ENCODE measurements at places on chromosomes 5 and 9.

GRCh38 chr9:98363644-98364043, 108.2 kb upstream of the TBC1D2 start:
- no peak for DNase-seq

GRCh38 chr5:42854795-42855194, 43.1 kb upstream of the SELENOP start:
- DNase-seq, result no peak

- DNase-seq, result peak; percentile 51
Measured at GRCh38 chr9:137461663-137462395, 2.7 kb upstream of the NSMF start.

DNA sequence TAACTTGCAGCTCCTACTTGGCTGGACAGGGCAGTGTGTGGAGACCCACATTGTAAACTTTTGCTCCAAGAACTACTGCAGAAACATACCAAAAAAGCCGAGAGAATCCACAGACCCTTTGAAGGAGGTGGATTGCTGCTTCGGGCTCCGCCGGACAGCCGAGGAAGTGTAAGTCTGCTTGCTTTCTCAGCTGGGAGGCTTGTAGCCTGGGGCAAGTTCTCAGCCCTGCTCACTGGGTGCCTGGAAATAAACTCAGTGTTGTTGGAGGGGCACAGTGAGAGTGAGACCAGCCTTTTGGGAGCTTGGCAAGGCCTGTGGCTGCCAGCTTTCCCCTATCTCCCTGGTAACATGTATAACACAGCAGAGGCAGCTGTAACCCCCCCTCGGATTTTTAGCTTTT, 215.6 kb downstream of the SYK start:
- no peak for DNase-seq

DNA sequence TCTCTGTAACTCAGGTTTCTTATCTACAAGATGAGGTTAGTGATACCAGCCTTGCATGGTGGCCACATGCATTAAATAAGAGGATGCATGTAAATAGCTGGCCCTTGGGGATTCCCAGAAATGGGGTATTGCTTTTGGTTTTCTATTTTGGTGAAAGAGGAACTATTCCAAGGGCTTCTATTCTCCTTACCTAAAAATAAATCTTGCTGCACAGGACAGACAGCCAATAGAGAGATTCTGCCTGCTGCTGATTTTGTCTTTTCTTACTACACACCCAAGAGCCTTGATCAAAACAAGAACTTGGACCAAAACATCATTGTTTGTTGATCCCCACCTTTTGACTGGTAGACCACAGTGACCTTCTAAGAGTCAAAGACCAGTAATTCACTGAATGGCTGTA, 161.8 kb downstream of the PJA2 start:
- no peak for DNase-seq

- DNase-seq, result no peak
Measured at GRCh38 chr5:55159763-55160492, at the start of gene GPX8. GPX8 (plus strand) TSS chr5:55160171; CDS start chr5:55160193, 22 bp downstream.

- DNase-seq, result no peak
Measured at GRCh38 chr9:96075111-96075510, 199.6 kb downstream of the ERCC6L2 start.

DNA sequence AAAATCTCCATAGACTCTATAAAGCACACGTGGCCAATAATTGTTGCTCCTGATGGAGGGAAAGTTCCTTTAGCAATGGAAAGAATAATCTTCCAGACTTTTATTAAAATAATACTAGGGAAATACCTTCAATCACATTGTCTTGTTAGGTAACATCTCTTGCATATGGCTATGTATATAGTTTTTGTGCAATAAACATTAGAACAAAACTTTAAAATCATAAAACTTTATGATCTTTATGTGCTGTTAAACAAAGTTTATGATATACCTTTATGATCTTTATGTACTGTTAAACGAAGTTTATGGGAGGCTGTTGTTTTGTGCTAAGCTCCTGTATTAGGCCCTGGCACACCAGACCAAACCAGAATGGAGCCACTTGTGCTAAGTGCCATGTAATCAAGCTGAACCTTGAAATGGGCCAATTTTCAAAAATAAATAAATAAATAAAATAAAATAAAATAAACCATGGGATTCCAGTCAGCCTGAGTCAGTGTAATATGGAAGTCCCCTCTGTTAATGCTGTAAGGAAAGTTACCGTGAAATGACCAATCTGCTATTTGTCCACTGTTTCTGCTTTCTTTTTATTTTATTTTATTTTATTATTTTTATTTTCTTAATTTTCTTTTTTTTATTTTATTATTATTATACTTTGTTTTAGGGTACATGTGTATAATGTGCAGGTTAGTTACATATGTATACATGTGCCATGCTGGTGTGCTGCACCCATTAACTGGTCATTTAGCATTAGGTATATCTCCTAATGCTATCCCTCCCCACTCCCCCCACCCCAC, 431.3 kb downstream of the SPATA31D1 start:
- no peak for DNase-seq

- no peak for DNase-seq
Measured at GRCh38 chr5:174383210-174384167, 338.0 kb downstream of the NSG2 start.

- no peak for DNase-seq
Measured at GRCh38 chr5:161286066-161286655, 260.4 kb downstream of the GABRB2 start.

- DNase-seq, result no peak
Measured at GRCh38 chr5:115487756-115488155, 56.8 kb downstream of the FEM1C start.

- DNase-seq, result no peak
Measured at GRCh38 chr5:140293091-140293848, 9.6 kb downstream of the PFDN1 start.

- no peak for DNase-seq
Measured at GRCh38 chr9:84374013-84374412, 33.5 kb upstream of the SLC28A3 start.
